ENCODE measurements at places on chromosomes 12 and 14.

DNA sequence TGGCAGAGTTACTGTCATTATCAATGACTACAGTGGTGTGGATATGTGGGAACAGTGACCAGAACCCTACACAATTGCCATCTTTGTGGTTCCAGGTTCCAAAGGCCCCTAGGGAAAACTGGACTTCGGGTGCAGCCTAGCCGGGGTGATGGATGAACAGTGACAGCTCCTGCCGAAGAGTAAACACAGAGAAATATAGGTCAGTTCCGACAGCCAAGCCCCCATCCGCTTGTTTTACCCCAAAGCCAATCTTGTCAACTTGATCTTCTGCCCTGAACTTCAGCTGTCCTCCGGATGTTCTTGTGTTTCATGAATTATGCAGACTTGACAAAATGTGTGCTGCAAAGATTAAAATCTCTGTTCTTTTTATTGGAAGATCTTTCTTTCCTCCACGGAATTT lies 200.4 kb upstream of the SRRM4 start:
- no peak for DNase-seq

GRCh38 chr12:25723921-25724491 lies 170.9 kb upstream of the LMNTD1 start:
- DNase-seq, result no peak

- DNase-seq, result no peak
Measured at GRCh38 chr12:18718462-18718861, 19.4 kb downstream of the PLCZ1 start.

DNA sequence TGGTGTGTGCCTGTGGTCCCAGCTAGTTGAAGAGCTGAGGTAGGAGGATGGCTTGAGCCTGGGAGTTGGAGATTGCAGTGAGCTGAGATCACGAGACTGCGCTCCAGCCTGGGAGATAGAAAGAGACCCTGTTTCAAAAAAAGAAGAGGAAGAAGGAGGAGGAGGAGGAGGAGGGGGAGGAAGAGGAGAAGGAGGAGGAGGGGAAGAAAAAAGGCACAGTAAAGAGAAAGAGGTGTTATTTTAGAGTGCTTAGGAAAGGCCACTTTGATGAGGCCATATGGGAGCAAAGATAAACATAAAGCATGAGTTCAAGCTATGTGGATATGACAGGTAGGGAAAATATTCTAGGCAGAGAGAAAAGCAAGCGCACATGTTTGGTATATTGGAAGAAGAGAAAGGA lies 154.1 kb upstream of the BTG1 start:
- DNase-seq, result no peak

DNA sequence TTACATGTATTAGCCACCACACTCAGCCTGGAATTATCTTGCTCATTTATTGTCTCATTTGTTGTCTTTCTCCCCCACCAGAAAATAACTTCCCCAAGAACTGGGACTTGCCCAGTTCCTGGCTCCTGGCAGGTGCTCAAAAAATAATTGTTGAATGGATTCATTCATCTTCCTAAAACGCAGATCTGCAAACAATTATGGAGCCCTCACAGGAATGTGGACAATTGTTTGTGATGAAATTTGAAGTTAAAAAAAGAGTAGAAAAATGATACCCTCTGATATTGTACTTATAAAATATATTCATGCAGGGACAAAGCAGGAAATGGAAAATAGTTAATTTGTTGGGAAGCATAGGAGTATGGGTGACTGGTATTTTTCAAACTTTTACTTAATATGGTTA lies 60.7 kb upstream of the MAP1LC3B2 start:
- peak; percentile 11 for DNase-seq

DNA sequence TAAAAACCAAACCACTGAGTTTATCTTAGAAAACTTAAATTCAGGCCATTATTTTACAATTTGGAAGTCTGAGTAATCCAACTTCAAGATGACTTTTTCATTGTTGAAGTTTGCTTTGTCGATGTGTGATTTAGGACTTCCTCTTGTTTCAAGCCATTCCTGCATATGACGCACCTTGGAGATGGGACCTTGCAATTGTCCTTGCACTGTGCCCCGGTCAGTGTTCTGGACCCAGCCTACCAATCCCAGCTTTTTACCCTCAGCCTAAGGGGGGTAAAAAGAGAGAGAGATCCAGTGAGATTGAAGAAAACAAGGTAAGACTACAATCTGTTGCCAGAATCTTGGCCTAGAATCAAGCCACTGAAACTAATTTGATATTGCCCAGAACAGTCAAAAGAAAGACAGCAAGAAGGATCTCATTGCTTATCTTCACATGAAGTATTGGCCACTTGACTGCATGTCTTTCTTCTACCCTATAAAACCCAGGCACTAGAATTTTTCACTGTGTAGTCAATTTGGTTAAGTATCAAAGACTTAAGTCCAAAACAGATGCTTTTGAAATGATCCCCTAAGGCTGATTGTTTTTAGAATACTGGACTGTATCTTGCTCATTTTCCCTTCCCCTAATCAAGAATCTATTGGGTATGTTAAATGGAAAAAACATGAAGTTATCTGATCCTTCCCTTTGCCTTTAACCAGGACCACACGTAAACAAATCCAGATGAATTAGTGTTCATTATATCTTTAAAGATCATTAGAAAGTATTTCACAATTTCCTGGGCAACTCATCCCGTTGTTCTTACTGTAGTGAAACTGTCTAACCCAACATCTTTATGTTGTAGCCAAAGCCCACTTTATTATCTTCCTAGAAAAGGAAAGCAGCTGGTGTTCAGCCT lies 2.4 kb upstream of the MLH3 start:
- no peak for DNase-seq

DNA sequence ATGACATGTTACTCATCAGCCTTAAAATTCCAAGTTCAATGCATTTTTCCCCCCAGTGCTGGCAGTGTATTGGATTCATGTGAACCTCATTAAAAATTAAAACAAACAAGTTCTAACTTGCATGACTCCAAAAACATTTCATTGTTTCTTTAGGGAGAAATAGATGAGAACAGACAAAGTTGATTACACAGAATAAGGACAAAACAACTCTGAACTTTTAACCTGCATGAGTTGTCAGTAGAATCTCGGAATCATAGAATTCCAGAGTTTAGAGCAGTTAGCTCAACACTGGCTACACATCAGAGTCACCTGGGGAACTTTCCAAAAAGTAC lies 127.5 kb downstream of the TMX1 start:
- no peak for DNase-seq

DNA sequence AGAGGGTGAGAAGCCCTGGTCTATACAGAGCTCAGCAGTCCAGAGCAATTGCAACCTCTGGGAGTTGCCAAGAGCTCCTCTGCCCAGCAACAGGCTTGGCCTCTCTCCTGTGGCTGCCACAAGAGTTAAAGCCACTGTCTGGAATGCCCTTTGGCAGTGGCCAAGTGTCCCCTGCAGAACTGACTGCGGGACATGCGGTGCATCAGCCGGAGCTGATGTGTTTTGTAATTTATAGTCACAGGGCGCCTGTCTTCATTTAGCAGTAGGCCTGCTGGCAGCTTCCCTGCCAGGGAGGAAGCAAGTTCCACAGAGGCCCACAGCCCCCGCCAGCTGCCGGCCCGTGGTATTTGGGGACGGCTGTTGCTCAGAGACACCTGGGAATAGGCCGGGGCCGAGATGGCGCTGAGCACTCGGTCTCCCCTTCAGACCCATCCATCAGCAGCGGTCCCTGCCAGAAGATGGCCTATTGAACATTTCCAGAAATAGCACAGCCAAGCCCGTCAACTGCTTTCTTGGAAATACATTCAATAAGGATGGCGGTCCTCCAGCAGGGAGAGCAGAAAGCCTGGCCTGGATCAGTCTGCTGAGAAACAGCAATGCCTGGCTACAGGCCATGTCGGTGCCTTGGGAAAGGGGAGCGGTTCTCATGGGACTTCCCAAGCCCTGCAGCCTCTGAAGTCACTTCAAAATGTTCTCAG lies 217.4 kb downstream of the CRADD start:
- no peak for DNase-seq

- DNase-seq, result no peak
Measured at GRCh38 chr14:98408713-98409112, 863.3 kb downstream of the BCL11B start.

GRCh38 chr12:26030371-26030770 lies 71.9 kb downstream of the RASSF8 start:
- DNase-seq, result no peak

DNA sequence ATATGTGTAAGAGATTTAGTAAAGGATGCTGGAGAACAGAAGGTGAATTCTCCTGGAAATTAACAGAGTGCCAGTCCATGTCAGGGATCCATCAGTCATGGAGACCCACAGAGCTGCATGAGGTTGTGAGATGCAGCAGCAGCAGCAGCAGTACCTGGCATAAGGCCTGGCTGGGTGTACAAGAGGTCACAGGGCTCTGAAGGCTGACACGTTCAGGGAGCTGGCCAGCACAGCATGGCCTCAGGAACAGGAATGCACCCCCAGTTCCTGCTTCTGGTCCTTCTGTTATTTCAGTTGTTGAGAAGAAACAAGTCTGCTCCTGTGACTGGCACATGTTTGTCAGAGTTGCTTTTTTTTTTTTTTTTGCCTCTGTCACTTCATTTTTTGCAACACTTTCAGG lies 210.8 kb downstream of the CNTN1 start:
- no peak for DNase-seq

DNA sequence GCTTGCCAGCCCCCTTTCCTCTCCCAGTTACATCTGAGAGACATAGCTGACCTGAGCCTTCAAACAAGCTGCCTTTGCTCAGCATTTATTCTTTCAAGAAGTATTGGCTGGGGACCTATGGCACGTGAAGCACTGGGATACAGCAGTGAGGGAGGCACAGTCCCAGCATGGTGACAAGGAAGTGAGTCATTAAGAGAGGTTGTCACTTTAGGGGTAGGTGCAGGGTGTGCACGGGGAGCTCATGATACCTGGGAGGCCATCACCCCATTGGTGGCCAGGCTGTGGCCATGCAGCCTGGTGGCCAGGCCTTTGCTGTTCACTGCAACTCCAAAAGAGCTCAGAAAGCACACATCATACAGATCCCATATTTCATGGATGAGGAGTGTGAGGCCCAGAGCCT lies 5.7 kb upstream of the KRT75 start:
- DNase-seq, result no peak

DNA sequence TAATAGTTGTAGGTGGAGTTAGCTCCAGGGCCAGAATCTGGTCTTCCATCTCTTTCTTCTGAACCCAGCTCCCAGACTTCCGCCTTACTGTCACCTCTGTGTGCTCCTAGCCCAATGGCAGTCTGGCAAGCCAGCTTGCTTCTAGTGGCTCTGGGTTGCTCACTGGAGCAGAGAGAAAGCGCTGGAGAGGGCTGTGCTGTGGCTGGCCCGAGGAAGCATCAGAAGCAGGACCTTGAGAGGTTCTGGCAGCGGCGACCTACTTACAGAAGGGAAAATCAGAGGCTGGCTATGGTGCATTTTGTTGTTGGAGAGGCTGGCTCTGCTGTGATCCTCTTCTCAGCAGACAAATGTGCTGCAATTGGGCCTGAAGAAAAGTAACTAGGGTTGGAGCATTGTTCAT lies 28.6 kb downstream of the KCNA5 start:
- no peak for DNase-seq

- DNase-seq, result peak; percentile 99
Measured at GRCh38 chr12:90959538-90960139, 4.7 kb upstream of the CCER1 start.

DNA sequence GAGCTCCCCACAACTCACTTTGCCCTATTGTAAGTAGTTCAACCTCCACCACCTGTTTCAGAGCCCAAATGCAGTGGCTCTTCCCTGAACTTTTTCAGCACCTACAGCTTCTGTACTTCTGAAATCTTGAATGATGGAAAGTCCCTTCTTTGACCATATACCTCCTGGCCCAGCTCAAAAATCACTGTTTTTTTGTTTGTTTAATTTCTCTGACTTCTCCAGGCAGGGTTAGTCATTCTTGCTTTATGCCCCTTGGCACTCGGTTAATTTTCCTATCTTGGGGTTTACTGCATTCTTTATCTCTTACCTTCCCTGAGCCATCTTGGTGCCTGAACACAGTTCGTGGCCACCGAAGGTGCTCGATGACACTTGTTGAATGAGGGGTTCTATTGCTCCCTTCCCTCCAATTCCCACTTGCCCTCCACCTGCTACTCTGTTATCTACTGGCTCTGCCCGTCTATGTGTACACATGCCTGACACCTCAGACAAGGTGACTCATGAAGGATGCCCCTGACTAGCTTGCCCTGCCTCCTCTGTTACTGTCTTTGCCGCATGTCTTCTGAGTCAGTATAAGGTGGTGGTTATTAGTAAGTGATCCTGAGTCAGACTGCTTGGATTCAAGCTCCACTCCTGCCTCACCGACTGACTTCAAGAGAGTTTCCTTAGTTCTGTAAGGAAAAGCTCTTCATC lies 4.4 kb downstream of the AMHR2 start:
- DNase-seq, result peak; percentile 63

- no peak for DNase-seq
Measured at GRCh38 chr12:63961048-63961447, 116.5 kb downstream of the SRGAP1 start.

- peak; percentile 29 for DNase-seq
Measured at GRCh38 chr12:3077572-3078081, 448 bp downstream of the TSPAN9 start.

DNA sequence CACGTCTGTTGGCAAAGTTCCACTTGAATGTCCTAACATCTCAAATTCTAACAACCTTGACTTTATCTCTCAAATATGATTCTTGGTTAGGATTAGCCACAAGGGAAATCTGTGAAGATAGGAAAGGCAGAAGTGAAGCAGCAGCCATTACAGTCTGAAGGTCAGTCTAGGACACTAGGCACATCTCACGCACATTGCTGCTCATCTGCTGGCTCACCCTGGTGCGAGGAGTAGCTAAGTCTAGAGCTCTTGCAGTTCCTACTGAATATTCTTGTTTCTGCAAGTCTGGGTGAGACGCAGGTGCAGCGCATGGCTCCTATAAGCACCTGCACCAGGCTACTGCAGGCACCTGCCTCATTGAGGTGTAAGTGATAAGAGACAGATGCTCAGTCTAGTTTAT lies 6.4 kb upstream of the SLC25A3 start:
- no peak for DNase-seq
